ENCODE measurements at places on chromosomes 2 and 18. TPM values are rescaled to one million over a fixed set of nuclear protein-coding genes. Genes with fewer than 3 reads are reported as not detected.

DNA sequence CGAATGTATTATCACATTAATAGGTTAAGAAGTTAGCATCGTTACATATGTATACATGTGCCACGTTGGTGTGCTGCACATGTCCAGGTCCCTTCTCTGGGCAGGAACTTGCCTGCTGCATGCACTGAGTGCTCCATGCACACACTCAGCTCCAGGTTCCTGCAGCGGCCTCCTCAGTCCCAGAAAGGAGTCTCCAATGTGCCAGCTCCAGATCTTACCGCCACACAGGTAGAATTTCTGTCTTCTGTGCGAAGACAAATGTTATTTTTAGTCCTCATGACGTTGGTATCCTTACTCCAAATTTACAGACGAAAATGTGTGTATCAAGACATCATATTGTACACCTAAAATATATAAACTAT lies 127.1 kb downstream of the GALR1 start:
- no peak for DNase-seq

DNA sequence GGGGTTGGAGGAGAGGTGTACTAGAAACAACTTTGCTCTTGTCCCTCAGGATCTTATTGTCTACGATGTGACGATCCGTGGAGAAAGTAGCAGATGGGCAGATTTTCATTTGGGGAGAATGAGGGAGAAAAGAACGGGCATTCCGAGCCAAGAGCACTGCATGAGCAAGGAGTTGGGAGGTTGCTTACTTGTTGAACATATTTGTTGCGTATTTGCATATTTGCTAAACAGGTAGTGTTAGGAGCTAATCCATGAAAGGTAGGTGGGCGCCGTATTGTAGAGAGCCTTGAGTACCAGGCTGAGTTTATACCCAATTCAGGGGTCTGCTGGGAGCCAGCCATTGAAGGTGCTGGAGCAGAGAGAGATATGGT lies 490 bp downstream of the BCS1L start:
- DNase-seq = no peak

ZBTB7C gene
- total RNA-seq = 38.8 TPM

ALLC gene
- not detected for total RNA-seq

GRCh38 chr18:79544386-79544963 lies 135.1 kb upstream of the CTDP1 start:
- no peak for DNase-seq

INHBB gene
- total RNA-seq = 0.20 TPM

Data from transverse colon (tissue), 4 donors.